Retinal pigment epithelial cell (primary cell): ENCODE measurements at places on chromosomes 12 and 14.
A peak's percentile ranks its signal among the peaks of the same experiment; 100 is the strongest.

DNA sequence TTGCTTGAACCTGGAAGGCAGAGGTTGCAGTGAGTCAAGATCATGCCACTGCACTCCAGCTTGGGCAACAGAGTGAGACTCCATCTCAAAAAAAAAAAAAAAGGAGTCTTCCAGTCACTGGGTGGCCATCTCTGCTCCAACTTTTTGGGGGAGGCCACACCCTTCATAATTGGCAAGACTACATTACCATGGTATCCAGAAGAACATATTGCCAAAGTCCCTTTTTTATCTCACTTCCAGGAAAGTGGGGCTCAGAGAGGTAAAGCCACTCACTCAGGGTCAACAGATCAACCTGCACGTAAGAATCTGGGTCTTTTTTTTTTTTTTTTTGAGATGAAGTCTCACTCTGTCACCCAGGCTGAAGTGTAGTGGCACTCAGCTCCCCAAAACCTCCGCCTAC is 5.0 kb upstream of the CD63 start:
- DNase-seq: no peak

GRCh38 chr14:84203896-84204295 is 1326.0 kb upstream of the FLRT2 start:
- DNase-seq: no peak

DNA sequence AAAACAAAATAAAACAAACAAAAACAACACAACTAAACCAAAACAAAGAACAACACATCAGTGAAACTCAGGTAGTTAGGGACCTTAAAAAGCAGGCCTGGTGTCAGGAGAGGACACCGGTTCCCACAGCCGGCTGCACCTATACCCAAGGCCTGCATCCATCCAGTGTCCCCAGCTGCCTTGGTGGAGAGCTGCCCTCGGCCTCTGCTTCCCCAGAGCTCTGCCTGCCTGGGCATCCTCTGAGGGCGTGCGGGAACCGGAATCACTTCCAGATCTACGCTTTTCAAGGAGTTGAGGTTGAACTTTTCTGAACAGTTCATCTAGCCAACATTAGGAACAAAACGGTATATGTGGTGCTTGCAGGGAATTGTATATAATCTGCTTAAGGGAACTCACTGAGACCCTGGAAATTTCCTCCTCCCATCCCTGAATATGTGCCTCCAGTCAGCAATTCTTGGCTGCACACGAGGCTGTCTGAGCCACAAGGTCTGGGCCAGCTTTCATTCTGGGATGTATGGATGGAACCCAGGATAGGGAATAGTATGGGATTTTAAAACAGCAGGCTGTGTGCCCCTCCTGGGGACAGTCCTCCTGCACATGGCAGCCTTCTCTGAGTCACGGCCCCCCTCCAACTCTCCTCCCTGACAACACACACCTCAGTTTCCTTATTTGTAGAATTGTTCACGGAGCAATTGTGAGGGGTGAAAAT is 319.0 kb upstream of the RTL1 start:
- no peak for DNase-seq

GRCh38 chr12:59652130-59652529 is 56.3 kb downstream of the SLC16A7 start:
- no peak for DNase-seq

GRCh38 chr12:109833307-109834189 is at the start of gene TRPV4:
Gene TRPV4 (minus strand): TSS chr12:109833398. CDS start chr12:109814796, 18,602 bp downstream.
- no peak for DNase-seq

GRCh38 chr12:11902525-11902875 is 168.2 kb upstream of the BCL2L14 start:
- no peak for DNase-seq

- no peak for DNase-seq
Observed at GRCh38 chr12:79591988-79592387, 98.8 kb downstream of the PAWR start.

GRCh38 chr14:100178691-100179090 is 19.2 kb upstream of the DEGS2 start:
- DNase-seq: no peak

GRCh38 chr14:38731962-38732361 is 371.1 kb downstream of the SEC23A start:
- no peak for DNase-seq

- no peak for DNase-seq
Observed at GRCh38 chr14:31950764-31951637, 126.1 kb upstream of the ARHGAP5 start.

DNA sequence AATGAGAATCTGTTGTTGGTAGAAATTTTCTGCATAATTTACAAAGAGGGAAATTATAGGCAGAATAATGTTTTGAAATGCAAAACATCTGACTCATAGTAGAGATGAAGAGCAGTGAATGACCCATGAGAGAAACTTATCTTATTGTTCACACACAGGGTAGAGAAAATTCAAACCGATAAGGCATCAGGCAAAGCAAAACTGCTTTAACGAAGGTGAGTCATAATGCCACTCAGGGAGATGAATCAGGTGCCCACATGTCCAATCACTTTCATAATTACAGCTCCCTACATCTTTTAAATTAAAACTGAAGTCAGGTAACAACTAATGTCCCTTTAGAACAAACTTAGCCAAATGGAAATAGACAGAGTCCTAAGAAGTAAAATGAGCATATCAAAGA is 265.6 kb upstream of the GARIN6 start:
- DNase-seq: peak; percentile 29

DNA sequence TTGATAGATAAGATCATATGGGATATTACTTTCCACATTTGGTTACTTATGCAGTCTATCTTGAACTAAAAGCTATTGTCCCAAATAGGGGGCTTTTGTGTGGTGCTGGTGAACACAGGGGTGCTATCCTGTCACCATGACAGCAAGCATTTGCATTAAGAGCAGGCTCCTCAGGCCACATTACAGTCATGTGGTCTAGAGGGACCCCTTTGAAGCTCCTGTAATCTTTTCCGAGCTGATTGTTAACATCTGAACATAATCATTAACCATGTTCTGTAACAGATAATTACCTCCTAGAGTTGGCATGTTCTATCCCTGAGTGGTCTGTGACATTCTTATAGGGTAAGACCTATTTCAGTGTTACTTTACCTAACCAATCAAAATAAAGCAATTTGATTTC is 178.8 kb downstream of the KTN1 start:
- no peak for DNase-seq

DNA sequence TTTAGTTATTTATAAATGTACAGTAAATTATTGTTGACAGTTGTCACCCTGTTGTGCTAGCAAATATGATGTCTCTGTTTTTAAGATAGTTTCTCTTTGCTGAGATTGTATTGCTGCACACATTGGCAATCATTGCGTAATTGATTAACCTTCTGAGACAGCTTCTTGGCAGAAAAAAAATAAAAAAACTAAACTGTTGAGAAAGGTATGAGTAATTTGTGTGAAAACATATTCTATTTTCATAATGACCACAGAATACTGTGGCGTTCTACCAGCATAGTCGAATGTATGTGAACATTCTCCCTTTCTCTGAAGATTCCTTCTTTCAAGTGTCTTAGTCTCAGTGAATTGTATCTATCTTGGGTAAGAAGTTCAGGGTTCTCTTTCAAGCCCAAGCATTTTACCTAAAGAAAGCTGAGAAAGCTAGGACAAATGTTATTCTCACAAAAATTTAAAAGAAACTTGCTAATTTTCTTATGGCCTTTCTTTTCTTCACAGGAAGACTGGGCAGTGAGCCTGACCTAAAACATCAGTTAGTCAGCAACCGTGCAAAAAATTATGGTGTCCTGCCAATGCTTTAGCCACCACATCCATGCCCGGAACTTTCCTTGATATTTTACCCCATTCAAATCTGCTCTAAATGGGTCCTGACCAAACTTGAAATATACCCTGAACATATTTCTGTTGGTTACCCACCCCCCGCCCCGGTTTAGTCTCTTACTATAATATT is 69.0 kb upstream of the REP15 start:
- no peak for DNase-seq

DNA sequence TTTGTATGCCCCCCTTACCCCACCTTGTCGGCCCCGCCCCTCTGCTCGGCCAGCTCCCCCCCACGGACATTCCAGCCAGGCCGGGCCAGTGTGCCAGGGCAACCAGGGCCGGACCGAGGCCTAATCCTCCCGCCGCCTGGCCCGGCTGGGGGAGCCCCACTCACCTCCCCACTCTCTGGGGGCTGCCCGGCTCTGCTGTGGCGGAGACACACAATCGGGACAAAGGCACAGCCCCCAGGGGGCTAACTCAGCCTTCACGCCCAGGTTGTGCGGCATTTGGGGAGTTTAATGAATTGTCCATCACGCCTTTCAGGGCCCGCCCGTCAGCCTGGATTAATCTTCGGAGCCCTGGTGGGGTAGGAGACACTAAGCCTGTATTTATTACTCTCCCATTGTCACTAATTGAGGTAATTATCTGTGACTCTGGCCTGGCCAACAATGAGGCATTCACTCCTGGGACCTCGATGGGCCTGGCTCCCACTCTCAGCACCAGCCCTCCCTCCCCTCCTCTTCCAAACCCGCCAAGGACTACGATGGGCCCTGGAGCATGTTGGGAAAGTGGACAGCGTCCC is 8.7 kb downstream of the WNT1 start:
- DNase-seq: no peak

GRCh38 chr12:29625359-29625953 is 128.0 kb upstream of the OVCH1 start:
- DNase-seq: no peak

- no peak for DNase-seq
Observed at GRCh38 chr14:31219169-31219568, 11.6 kb upstream of the HECTD1 start.

DNA sequence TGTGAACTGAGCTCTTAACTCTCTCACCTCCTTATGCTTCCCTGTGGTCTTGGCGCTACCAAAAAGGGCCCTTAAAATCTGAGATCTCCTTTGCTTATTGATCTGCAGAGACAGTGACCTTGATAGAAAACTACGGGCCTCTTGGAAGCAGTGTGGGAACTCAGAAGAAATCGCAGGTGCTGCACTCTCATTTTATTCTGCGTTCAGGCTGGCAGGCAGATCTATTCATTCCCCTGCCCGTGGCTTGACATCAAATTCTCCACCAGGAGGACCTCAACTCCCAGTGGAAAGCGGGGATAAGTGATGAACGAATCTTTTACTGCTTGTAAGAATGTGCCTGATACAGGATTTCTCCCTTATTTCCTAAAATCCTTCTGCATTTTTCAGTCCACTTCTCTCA is 143.2 kb upstream of the SEL1L start:
- DNase-seq: no peak

DNA sequence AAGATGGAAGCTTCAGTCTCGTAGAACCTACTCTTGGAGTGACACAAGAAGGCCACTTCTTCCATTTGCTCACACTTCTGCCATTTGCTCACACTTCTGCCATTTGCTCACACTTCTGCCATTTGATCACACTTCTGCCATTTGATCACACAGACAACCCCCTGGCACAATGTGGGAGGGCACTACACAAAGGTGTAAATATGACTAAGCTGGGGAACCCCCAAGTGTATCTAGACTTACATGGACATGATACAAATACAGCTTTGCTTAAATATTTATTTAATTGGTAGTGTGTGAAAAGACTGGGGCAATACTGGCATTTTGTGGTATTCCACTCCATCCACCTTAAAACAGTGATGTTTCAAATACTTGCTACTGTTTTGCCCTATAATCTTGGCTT is 296.2 kb upstream of the PPFIA2 start:
- no peak for DNase-seq
